ENCODE measurements at places on chromosomes 3 and 15. TPM values are rescaled to one million over a fixed set of nuclear protein-coding genes. Genes with fewer than 3 reads are reported as not detected.

GRCh38 chr15:29435811-29436210 is 166.2 kb upstream of the NSMCE3 start:
- no peak for DNase-seq
- H3K27me3 ChIP-seq, result peaks cover 6% of the 10 kb centered on the region
- H3K36me3 ChIP-seq, result no peaks in the 10 kb centered on the region
- no peaks in the 10 kb centered on the region for H3K4me1 ChIP-seq

DNA sequence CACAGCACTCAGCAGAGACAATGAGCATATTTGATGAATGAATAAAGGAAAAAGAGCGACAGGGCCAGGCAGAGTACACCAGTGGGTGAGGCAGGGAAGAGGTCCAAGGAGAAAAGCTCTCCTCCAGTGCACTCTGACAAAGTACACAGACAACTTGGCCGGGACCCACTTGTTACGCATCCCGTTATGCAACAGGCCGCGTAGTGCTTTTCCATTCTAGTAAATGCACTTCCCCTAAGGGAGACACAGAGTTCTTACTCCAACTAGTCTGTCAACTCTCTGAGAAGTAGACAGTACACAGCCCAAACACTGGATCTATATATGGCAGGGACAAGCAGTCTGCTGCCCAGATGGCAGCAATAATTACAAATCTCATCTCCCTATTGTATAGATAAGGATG is 18.5 kb downstream of the LARP6 start:
- no peak overlapping the region for H3K27ac ChIP-seq
- no peak overlapping the region for H3K4me3 ChIP-seq
- DNase-seq, result no peak
- H3K36me3 ChIP-seq, result no peaks in the 10 kb centered on the region
- no peaks in the 10 kb centered on the region for H3K4me1 ChIP-seq
- H3K27me3 ChIP-seq, result no peaks in the 10 kb centered on the region

- no peak overlapping the region for H3K4me3 ChIP-seq
- DNase-seq, result no peak
- no peaks in the 10 kb centered on the region for H3K27me3 ChIP-seq
Measured at GRCh38 chr3:150783316-150783715, 20.3 kb upstream of the SIAH2 start.

- H3K36me3 ChIP-seq, result no peaks in the 10 kb centered on the region
- H3K27ac ChIP-seq, result no peak overlapping the region
- peaks cover 45% of the 10 kb centered on the region for H3K27me3 ChIP-seq
- no peak overlapping the region for H3K4me3 ChIP-seq
- H3K4me1 ChIP-seq, result no peaks in the 10 kb centered on the region
Measured at GRCh38 chr3:45909542-45909941, 23.2 kb downstream of the CCR9 start.

The CHRNA7 gene
- total RNA-seq, result not detected

The DUOX1 gene
- 0.22 TPM for total RNA-seq

- no peaks in the 10 kb centered on the region for H3K36me3 ChIP-seq
- H3K27me3 ChIP-seq, result no peaks in the 10 kb centered on the region
- DNase-seq, result no peak
Measured at GRCh38 chr3:20458994-20459716, 273.1 kb upstream of the SGO1 start.

GRCh38 chr3:13012221-13012691 is 61.0 kb downstream of the IQSEC1 start:
- no peak overlapping the region for H3K4me3 ChIP-seq
- H3K4me1 ChIP-seq, result peaks cover 82% of the 10 kb centered on the region
- no peak for DNase-seq

The FANCD2OS gene
- not detected for total RNA-seq

GRCh38 chr3:156184156-156184555 is 63.8 kb downstream of the KCNAB1 start:
- H3K36me3 ChIP-seq, result no peaks in the 10 kb centered on the region
- H3K27ac ChIP-seq, result no peak overlapping the region
- H3K4me1 ChIP-seq, result no peaks in the 10 kb centered on the region
- DNase-seq, result no peak

The SLC28A2 gene
- not detected for total RNA-seq

The TGM4 gene
- not detected for total RNA-seq

All from K562 (cell line).